HuH-7 (cell line): ENCODE measurements at places on chromosomes 2 and 18.

GRCh38 chr2:131493199-131493968 is 1.2 kb upstream of the MZT2A start:
- no peak for DNase-seq

DNA sequence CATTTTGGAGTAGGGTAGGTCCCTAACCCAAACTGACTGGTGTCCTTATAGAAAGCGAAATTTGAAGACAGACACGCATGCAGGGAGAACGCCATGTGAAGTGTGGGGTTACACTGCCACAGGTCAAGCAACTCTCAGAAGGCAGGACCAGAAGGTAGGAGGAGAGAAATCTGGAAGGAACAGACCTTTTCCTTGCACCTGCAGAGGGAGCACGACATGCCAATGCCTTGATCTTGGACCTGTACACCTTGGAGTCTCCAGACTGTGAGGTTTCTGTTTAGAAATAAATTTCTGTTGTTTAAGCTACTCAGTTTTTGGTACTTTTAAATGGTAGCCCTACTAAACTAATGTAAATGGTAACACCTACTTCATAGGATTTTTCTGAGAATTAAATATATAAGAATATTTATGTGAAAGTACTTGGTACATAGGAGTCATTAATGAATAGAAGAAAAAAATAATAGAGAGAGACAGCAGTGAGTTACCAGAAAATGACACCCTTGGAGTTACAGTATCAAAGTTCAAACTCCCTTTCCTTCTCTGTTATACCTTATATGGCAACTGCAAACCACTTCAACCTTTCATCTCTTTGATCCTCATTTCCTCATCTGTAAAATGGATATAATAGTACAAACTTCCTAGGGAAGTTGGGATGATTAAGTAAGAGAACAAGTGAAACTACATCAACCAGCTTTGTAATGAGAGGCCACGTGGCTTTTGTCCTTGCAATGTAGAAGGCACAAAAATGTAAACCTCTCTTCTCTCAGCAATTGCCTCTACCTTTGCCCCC is 184.9 kb upstream of the PARD3B start:
- DNase-seq, result no peak

DNA sequence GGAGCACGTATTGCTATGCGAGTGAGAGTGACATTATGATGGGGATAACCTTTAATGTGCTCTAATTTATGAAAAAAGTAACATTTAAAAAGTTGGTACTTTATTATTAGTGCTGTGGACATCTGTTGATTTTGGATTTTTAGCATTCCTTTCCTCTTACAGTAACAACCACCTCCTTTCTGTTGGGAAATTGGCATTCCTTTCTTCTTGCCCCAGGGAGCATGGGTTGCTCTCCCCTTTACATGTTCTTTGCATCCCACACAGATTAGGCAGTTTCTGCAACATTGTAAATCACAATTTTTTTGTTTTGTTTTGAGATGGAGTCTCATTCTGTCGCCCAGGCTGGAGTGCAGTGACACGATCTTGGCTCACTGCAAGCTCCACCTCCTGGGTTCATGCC is 300.2 kb downstream of the LPIN1 start:
- DNase-seq, result no peak

GRCh38 chr2:96500385-96501066 is 4.6 kb downstream of the NEURL3 start:
- no peak for DNase-seq

DNA sequence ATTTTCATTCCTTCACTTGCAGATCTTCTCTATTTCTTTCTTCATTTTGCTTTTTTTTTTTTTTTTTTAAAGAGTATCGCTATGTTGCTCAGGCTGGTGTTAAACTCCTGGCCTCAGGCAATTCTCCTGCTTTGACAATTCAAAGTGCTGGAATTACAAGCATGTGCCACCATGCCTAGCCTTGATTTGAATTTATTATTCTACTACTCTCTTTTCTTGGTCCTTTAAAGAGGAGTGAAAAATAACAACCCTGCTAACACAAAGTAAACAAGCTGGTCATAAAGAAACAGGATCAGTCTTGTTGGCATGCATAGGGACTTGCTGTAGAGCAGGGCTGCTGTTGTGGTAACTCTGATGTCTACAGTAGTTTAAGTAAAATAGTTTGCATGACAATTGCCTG is 1615.3 kb upstream of the ZEB2 start:
- no peak for DNase-seq

- DNase-seq, result no peak
Observed at GRCh38 chr2:179612108-179612507, 249.3 kb downstream of the ZNF385B start.

- no peak for DNase-seq
Observed at GRCh38 chr18:28973324-28973723, 796.4 kb upstream of the CDH2 start.

DNA sequence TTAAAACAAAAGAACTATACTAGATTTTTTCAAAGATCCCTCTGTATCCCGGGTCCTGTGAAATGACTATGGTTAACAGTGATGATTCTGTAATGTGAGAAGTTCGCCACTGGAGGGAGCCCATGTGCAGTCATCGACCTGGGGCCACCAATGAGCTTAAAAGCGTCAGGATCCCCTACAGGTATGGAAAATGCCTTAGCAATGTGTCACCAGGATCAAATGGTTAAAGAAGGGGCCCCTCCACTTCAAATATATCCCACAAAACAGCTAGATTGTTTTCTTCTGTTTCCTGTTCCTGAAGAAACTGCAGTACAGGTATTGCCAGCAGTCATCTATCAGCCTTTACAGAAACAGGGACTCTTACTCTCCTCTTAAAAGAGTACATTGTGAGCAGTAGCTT is 15.3 kb downstream of the CHRNA1 start:
- DNase-seq, result peak; percentile 79

DNA sequence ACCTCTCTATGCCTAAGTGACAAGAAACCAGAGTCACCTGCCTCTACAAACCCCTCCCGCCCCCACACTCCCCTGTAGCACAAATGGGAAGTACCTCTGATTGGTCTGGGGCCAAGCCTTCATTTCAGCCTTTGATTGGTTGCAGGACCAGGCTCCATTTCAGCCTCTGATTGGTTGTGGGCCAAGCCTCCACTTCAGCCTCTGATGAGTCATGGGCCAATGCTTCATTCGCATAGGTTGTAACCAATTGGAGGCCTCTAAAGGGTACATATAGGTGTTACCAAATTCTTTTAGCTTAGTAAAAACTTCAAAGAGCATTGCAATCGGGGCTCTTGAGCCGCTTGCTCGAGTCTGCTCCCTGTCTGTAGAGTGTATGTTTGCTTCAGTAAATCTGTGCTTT is 25.0 kb downstream of the CCDC102B start:
- no peak for DNase-seq

DNA sequence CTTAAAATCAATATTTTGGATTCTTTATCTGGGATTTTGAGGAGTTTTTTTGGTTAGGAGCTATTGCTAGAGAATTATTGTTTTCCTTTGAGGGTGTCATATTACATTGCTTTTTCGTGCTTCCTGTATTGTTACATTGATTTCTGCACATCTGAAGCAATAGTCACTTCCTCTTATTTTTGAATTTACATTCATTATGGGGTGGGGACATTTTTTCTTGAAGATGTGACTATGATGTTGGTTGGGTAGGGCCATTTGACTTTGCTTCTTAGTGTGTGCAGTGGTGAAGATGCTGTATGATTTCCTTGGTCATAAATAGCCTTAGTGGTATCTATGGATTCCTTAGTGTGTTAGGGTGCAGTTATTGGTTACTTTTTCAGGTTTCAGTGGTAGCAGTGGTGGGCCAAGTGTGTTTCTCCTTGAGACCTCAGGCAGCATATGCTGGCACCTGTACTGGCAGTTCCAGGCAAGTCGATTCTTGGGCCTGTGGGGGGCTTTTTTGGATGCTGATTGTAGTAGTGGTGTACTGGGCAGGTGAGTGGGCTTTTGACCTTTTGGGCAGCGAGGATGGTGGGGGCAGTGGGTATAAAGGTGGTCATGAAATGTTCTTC is 61.8 kb downstream of the ARHGAP25 start:
- DNase-seq, result no peak

GRCh38 chr2:112835061-112835501 is 1.5 kb downstream of the IL1B start:
- DNase-seq, result no peak

GRCh38 chr2:235958221-235958930 is 209.8 kb downstream of the GBX2 start:
- DNase-seq, result no peak

GRCh38 chr2:215107216-215108056 is 31.0 kb downstream of the ABCA12 start:
- DNase-seq, result no peak

DNA sequence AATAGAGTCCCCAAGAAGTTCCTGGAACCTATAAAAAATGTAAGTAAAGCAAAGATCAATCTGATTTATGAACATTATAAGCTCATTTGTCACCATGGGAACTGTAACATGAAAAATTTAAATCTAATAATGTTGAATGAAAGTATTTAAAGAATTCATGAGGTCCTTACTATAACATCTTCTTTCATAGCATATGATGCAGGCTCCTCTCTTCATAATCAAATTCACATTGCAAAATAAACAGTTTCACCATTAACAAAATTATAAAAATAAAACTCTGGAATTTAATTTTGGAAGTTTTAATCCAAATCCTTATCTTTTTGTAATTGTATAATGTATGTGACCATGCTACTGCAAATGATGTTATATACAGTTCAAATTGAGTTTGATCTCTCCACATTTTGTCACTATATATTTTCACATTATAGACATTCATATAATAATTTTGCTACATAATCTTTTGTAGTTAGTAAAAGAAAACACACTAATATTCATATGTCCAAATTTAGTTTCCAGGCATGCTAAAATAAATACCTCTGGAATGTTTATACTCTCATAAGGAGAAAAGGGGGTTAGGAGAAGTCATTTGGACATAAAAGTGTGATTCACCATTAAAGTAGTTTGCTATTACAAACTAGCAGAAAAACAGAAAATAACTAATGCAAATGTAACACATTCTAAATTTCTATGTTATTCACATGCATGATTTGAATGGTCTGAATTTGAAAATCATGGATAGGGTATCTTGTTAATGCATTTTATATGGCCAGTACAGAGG is 954.1 kb downstream of the DSC3 start:
- DNase-seq, result no peak

GRCh38 chr2:127586746-127587295 is 51.3 kb downstream of the MYO7B start:
- DNase-seq, result no peak

- DNase-seq, result no peak
Observed at GRCh38 chr2:184078496-184078895, 519.8 kb upstream of the ZNF804A start.

GRCh38 chr18:8816220-8816619 is 110.9 kb downstream of the MTCL1 start:
- no peak for DNase-seq

- no peak for DNase-seq
Observed at GRCh38 chr18:46756559-46757201, at the start of gene ST8SIA5. ST8SIA5 (minus strand) TSS chr18:46757053; CDS start chr18:46756508, 545 bp downstream.

DNA sequence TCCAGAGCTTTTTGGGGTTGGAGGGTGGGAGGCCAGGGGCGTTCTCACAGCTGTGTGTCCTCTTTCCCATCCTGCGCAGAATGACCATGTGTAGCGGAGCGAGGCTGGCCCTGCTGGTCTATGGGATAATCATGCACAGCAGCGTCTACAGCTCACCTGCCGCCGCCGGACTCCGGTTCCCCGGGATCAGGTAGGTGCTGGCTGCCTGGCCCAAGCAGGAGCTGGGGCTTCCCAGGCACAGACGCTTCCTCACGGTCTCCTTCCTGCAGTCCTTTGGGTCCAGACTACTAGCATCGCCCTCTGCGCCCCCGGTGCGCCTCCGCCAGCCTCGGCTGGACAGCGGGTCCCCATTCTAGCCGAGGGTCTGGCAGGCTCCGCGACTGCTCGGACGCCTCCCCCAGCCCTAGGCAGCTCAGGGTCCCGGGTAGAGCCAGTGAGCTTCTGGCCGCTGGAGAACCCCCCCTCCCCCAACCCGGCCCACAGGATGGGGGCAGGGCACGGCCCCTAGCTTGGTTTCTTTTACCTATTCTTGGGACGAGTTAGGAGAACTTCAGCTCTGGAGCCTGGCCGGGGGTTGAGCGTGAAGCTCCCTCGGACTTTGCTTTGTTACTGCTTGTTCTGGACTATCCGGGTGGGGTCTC is 756 bp downstream of the ADCYAP1 start:
- DNase-seq, result peak; percentile 46

DNA sequence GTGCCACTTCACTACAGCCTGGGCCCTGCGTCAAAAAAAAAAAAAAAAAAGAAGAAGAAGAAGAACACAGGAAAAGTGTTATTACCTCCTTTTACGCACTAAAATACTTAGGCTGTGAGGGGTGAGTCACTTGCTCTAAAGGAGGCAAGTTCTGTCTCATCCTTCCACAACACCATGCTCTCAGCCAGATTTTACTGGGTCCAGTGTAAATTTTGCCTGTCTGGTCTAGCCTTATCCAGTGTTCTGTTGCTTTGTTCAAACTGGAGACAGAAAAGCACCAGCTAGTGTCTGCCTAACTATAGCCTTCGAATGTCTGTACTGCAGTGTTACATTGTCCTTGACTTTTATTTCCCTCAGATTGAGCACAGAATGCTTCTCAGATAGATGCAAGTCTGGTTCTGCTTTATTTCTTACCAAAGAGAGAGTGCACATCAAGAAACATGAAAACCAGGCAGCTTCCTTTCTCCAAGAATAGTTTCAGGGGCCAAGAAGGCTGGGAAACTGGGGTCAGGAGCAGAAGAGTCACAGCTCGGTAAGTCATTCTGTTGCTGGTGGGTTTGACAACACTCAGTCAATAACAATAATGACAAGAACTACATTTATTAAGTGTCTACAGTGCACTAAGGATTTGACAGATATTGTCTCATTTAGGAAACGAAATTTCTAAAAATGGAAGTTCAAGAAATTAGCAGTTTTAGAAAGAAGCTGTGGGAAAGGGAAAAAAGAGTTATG is 3.1 kb upstream of the MSGN1 start:
- DNase-seq, result no peak

GRCh38 chr2:207937253-207937652 is 88.1 kb downstream of the PLEKHM3 start:
- DNase-seq, result no peak

DNA sequence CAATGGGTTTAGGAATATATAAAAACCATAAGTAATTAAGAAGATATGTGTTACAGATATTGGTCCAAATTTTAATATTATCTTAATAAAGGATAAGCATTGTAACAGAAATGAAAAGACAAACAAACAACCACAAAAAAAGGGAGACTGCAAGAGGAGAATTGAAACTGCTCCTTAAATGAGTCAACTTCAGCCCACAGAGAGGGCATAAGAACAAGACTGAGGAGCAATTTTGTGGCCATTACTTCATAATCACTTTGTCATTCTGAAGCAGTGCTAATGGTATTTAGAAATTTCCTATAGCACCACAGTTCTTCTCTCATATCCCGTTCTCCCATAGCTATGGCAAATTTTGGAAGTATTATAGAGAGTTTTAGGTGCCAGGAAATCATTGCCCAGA is 193.2 kb upstream of the HNMT start:
- DNase-seq, result no peak

- no peak for DNase-seq
Observed at GRCh38 chr2:128765811-128766210, 447.1 kb upstream of the HS6ST1 start.
